ENCODE measurements at places on chromosomes 1 and 21.

GRCh38 chr1:77832901-77833300 is 53.5 kb downstream of the MIGA1 start:
- no peak for DNase-seq

DNA sequence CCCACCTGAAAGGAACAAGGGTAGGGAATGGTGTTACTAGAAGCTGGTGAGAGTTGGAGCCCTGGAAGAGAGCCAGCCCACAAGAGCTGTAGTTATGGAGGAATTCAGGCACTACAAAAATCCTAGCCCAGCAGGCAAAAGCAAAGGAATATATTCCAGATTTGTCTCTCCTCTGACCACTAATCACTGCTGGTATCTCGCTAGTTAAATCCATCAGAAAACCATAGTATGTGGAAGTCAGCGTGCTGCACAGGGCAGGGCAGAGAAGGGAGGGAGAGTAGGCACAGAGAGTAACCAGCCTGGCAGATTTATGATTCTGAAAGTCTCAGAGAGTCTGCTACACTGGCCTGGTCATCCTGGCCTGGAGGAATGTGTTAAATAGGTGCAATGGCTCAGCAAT is 88.6 kb downstream of the SELENOF start:
- no peak for DNase-seq

GRCh38 chr1:175269151-175269550 is 76.6 kb upstream of the KIAA0040 start:
- DNase-seq, result no peak

GRCh38 chr1:5481889-5482288 is 510.3 kb downstream of the NPHP4 start:
- DNase-seq, result no peak

DNA sequence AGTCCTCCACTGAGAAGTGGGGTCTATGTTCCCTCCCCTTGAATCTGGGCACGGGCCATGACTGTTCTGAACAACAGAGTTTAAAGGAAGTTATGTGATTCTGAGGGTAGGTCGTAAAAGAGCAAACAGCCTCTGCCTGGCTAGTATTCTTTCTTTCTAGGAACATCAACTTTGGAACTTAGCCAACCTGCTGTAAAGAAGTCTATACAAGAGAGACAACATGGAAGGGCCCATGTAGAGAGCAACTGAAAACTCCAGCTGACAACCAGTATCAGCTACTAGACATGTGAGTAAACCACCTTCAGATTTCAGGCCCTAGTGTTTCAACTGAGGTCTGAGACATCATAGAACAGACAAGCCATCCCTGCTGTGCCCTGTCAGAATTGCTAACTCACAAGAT is 7.5 kb downstream of the SELENOF start:
- DNase-seq, result no peak

DNA sequence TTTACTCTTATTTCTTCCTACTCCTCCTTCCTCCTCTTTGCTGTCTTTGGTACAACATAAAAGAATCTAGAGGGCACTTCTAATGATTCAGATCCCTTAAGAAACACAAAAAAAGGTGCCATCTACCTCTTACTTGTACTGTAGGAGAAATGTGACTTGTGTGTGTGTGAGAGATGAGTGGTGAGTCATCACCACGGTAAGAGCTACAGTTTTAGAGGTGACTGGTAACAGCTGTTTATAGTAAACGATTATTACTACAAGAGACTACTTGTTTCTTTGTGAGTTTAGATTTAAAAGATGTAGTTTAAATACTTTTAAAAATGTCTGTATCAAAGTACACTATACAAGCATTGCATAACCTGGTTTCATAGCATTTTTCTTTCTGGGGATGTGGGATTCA is 40.4 kb downstream of the SLC35D1 start:
- DNase-seq, result no peak

DNA sequence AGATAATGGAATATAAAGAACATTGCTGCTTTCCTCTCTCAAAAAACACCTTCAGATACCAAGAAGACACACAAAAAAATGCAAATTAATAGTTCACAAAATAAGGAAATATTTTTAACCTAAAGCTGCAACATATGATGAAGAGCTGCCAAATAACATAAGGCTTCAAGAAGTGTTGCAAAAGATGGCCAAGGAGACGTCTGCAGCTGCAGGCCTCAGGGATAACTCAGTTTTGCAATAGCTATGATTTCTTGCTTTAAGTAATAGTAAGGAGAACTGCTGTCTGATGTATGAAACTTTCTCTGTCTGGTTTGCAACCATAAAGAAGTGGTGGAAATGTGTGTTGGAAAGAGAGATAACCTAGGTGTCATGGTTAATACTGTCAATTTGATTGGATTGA is 1237.5 kb downstream of the MRPL39 start:
- no peak for DNase-seq

DNA sequence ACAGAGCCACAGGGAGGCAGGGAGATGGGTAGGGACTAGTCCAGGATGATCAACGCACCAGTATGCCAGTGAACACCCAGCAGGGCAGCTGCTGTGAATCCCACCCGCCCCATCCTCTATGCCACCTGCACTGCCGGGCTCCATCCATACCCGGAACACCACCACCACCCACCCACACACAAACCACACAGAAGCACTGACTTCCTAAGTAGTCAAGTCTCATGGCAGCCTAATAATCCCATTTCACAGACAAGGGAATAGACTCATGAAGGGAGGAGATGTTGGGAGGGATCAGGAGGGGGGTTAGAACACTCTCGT is 6.3 kb downstream of the DRAXIN start:
- peak; percentile 21 for DNase-seq

DNA sequence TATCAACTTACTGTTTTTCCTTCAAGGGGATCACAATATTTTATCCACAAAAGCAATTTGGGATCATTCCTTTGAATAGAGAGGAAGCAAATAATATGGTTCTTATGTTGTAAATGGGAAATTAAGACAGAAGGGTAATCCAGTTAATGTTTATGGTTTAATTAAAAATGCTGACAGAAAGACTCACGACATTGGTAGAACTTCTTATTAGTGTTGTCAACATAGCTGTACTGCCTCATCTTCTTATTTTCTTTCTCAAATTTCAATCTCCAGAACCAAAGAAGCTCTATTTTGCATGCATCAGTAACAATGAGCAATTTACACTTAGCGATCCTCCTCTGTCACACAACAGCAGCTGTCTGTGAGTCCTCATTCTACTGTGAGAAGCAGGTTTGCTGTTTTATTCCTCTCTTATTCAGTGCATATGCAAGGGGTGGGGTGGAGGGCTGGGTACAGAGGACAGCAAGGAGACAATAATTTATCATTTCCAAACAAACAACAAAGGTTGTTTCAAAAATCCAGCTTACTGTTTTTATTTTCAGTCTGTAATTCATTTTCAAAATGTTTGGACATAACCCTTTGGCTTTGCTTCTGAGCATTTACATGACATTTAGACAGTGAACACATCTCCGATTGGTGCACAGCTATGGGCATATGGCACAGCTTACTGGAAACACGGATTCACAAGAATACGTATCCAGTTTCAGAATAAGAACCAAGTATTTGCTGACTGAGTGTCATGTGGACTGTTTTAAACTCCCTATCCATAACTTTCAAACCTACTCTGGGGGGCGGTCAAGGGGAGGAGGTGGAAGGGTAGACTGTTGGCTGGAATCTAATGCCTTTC is 335.9 kb downstream of the RGS7 start:
- no peak for DNase-seq

GRCh38 chr1:208907790-208908189 is 663.6 kb upstream of the PLXNA2 start:
- DNase-seq, result no peak

DNA sequence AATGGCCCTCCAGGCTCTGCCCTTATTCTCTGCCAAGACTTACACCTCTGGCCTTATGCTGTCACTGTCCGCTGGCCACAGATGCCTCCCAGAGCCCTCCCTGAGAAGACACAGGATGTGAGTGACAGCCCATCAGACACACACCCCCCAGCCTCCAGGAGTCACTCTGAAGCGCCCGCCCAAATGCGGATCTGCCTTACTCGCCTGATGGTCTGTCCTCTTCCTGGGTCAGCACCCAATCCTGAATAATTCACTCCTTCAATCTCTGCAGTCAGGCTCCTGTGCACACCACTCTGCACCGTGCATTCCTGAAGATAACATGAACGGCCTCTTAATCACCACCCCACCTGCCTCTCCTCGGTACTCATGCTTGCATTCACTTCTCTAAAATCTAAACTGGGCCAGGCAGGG is 14.7 kb downstream of the CLSTN1 start:
- DNase-seq, result no peak

GRCh38 chr1:61138921-61139774 is 56.8 kb downstream of the NFIA start:
- peak; percentile 58 for DNase-seq

DNA sequence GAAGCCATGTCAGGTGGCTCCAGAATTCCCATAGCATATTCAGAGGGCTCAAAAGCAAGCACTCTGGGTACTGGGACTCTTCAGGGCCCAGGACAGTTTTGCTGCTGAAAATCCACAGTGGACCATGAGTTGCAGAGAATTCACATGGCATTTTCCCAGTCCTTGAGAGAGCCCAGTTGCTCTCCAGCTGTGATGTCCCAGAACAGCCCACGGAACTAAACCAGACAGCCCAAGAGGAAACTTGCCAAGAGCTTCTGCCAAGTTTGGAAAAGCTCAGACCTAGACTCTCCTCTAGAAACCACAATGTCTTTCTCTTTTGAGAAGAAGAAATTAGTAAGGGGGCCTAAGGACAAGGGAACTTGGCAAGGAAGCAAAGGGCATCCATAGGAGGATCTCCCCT is 69.4 kb downstream of the RGS2 start:
- DNase-seq, result no peak

DNA sequence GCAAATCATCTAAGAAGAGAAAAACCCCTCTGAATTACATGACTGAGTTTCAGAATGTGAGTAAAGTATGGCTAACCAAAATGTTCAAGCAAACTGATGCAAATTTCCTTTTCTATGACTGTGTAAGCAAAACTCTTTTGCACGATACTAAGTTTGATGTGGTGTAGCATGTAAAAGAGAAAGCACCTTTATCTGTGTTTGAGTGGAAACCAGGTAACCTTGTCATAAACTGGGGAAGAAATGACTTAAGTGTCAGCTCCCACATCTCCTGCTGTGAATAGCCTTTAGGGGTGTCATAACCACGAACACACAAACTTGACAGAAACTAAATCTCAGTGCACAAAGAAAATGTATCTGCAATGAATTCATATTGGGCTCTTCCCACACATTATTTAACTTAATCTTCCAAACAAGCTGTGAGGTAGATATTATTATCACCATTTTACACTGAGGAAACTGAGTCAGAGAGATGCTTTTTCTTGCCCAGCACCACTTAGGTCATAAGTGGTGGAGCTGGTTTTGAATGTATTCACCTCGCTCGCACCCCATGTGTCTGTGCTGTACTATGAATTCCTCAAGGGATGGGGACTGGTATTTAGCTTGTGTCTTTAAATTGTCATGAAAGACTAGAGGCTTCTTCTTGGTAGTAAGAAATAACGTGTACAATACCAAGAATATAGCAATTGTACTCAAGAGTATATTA is 32.9 kb upstream of the IL12RB2 start:
- no peak for DNase-seq

DNA sequence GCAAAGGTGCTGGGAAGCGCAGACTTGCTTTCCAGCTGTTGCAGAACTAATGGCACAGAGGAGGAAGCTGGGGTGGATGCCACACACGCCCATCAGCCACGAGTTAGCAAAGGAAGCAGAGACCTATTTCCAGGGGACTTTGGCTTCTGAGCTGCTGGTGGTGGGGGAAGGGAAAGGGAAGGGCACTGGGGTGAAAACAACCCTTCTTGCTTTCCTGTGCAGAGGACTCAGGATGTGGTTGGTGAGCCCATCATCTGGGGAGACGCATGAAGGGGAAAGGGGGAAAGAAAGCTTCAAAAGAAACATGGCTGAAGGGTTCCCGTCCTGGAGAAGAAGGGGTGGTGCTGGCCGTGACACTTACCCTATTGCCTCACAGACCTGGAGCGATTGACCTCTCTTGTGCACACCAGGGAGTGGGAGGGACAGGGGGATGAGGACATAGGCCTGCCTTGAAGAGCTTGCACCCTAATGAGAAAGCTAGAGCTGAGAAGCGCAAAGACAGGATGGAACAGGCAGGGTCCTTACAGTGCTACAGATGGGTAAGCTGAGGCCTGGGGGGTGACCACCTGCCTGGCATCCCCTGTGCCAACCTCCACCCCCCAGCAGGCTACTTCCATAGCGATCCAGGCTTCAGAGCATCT is 140.8 kb upstream of the RAB4A start:
- DNase-seq, result no peak

GRCh38 chr1:209884249-209884648 is 53.8 kb upstream of the SYT14 start:
- DNase-seq, result no peak

DNA sequence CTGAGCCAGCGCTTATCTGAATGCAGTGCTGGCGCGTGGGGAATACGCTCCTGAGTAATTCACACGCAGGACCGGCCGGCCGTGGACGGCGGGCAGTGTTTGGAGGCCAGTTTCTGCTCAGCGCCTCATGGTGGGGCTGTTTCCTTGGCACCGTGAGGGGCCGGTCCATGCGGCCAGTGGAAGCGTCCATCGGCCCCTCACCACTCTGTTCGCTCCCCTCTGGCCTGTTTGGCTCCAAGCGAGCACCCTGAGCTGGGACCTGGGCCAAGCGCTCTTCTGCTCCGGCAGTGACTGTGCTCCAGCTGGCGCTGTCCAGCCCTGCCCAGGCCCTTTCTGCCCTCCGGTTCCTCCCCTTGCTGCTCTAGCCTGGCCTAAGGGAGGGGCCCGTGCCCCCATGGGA is 16.3 kb upstream of the PLCH2 start:
- no peak for DNase-seq

DNA sequence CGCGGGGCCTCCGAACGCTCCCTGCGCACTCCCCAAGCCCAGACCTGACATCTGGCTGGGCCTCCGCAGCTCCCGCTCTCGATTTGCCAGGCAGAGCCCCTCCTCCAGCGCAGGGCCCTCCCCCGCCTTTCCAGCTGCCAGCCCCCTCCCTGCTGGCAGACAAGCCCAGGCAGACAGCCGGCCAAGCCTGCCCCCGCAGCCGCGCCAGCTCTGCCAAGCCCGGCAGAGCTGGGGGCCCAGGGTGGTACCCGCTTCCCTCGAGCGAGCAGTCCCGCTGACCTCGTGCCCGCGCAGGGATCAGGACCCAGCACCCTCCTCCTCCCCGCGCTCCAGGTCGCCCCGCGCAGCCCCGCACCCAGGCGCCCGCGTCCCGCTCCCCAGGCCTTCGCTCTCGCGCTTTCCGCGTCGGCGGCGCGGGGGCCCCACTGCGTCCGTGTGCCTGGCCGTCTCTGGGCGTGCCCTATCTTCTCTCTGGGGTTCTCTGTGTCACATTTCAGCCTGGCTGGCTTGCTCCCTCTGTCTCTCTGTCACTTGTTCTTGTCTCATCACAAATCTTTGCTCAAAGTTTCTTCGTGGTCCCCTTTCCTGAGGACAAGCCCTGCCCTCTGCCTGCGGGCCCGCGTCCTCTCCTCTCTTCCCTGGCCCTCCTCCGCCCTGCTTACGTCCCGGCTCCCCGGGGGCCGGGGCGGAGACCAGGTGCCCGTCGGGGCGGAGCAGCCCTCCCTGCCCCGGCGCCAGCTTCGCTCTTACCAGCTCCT is 580 bp downstream of the INKA2 start:
- peak; percentile 91 for DNase-seq
